ENCODE measurements at places on chromosomes 4 and X. TPM values are rescaled to one million over a fixed set of nuclear protein-coding genes. Genes with fewer than 3 reads are reported as not detected.

The CDKL2 gene
- 0.74 TPM for total RNA-seq

The POU4F2 gene
- total RNA-seq = not detected

DNA sequence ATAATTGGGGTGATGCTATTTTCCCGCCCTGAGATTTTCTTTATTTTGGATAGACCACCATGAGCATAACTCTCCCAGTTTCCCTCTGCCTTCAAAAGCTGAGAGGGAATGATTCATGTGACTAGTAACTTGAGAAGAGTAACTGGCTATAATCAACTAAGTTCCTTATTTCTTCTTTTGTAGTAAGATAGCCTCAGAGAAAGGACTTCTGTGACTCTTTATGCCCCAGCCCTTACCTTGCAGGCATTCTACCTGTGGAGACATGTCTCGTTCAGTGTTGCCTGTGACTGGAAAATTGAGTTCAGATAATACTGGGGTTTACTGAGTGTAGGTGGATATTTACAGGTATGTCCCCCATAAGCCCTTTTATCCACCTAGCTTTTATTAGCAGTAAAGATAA lies 715.4 kb upstream of the HS3ST1 start:
- no peaks in the 10 kb centered on the region for H3K4me1 ChIP-seq
- DNase-seq = no peak
- H3K36me3 ChIP-seq = no peaks in the 10 kb centered on the region

DNA sequence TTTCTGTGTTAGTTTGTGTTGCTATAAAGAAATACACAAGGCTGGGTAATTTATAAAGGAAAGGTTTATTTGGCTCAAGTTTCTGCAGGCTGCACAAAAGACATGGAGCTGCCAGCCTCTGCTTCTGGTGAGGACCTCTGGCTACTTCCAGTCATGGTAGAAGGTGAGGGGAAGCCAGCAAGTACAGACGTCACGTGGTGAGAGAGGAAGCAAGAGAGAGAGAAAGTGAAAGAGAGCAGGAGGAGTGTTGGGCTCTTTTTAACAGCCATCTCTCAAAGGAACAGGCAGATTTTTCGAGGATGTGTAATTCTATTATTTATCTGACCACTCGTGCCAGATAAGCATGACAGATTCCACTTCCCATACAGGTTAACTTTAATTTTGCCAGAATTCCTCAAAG lies 1199.1 kb downstream of the ADGRL3 start:
- H3K4me1 ChIP-seq = no peaks in the 10 kb centered on the region
- no peak overlapping the region for H3K27ac ChIP-seq
- DNase-seq = no peak
- H3K36me3 ChIP-seq = no peaks in the 10 kb centered on the region
- no peak overlapping the region for H3K4me3 ChIP-seq
